ENCODE measurements at places on chromosomes 11 and 22.

- DNase-seq: peak; percentile 78
Observed at GRCh38 chr11:81869351-81870065, 864.2 kb downstream of the FAM181B start.

GRCh38 chr11:77734890-77735289 lies 85.6 kb downstream of the RSF1 start:
- DNase-seq: no peak

- DNase-seq: peak; percentile 62
Observed at GRCh38 chr22:24514241-24515026, 19.3 kb downstream of the UPB1 start.

DNA sequence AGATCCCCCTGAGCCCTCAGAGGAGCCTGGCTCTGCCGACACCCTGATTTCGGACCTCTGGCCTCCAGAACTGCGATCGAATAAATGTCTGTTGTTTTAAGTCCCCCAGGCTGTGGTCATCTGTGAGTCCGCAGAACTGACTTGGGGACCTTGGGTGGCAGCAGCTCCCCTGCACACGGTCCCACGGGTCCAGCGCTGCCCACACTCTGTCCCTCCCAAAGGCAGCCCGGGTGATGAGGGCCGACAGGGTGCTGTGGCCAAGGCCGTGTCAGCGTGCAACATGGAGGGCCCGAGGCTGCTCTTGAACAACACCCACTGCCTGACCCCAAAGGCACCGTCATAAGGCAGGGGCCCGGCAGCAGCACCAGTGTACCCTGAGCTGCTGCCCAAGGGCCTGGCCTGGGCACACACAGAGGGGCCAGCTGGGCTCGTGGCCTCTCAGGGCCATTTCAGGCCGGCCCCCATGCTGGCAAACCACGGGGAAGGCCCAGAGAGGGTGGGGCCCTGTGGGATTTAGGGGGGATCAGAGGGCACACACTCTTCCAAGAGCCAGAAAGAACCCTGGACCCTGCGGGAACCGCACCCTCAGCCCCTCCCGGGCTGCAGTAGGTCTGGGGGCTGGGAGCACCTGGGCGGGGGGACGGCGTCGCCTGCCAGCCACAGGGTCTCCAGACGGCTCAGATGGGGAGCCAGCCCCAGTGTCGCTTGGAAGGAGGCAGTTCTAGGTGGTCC lies 77.1 kb upstream of the PRR5 start:
- no peak for DNase-seq

DNA sequence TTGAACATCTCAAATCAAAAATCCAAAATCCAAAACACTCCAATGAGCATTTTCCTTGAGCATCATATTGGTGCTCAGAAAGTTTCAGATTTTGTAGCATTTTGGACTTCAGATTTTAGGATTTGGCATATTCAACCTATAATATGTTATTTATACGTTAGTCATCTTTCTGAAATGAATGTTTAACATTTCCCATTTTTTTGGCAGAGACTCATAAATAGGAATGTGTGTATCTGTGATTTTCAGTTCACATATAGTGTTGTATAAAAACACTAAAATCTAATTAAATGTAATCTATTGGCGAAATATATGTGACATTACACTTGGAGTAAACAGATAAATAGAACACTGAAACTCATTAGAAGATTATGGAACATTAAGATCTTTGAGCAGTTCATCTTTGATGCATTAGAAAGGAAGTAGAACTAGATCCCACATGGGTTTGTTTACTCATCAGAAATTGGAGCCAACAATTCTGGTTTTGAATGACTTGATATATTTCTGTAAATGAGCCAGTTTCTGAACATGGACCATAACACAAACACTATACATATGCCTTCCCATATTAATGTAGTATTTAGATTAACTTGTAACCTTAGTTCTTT lies 153.1 kb downstream of the UVRAG start:
- no peak for DNase-seq

DNA sequence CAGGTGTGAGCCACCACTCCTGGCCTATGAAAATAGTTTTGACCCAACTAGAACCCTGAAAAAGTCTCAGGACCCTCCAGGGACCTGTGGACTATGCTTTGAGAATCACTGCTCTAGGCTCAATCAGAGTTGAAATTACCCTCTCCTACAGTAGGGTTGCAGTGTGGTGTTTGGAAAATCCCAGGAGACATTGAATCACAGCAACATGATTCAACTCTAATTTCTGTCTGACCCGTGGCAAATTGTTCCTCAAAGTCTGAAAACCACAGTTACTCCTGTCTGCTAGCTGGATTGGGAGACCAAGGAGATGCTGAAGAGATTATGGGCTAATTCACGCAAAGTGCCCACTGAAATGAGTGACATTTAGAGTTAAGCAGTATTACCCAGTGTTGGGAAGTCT lies 5.4 kb upstream of the MTMR3 start:
- no peak for DNase-seq

GRCh38 chr11:13111813-13112130 lies 102.7 kb downstream of the RASSF10 start:
- DNase-seq: no peak

- DNase-seq: no peak
Observed at GRCh38 chr11:80586464-80586863, 1145.6 kb upstream of the TENM4 start.

DNA sequence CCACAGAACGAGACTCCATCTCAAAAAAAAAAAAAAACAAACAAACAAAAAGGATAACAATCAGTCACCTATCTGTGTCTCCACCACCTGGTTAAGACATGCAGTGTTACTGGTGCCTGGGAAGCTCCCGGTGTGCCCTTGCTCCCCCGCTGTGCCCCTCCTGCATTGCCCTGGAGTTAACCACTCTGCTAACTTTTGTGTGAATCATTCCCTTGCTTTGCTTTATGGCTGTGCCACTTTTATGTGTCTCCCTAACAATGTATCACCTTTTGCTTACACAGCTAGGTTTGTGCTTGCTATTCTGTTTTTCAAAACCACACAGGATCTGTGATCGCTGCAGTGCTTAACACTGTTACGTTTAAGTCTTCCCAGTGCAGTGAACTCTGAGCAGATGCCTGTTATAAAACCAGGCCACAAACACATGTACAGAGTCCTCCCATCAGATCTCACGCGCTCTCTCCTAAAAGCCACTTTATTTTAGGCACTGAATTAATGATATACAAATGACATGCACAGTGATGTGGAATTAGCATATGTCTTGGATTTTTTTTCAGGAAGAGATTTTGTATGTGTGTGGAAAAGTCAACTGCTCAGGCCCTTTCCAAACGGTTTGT lies 69.9 kb downstream of the BUD13 start:
- no peak for DNase-seq

- DNase-seq: no peak
Observed at GRCh38 chr11:93493252-93493897, 49.8 kb downstream of the SMCO4 start.

DNA sequence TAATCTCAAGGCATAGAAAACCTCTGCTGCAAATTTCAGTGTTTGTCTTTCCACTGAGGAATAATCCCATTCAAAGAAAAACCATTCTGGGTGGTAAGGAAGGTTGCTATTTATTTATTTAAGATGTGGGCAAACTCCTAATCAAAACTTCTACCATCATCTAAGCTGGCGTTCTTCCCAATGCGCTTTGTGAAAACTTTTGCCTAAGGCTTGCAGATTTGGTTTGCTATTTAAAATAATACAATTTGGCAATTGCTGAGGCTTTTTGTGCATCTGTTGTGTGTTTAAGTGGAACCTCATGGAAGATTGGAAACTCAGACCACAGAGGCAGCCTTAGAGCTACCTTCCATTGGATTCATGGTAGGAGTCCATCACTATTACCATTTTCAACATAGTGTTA lies 309.0 kb downstream of the BLID start:
- DNase-seq: no peak

- DNase-seq: no peak
Observed at GRCh38 chr22:29729161-29729560, 9.4 kb downstream of the CABP7 start.

GRCh38 chr22:35615156-35615555 lies 2.0 kb downstream of the MB start:
- DNase-seq: no peak

GRCh38 chr22:37484480-37485394 lies 1.4 kb downstream of the MFNG start:
- peak; percentile 83 for DNase-seq

DNA sequence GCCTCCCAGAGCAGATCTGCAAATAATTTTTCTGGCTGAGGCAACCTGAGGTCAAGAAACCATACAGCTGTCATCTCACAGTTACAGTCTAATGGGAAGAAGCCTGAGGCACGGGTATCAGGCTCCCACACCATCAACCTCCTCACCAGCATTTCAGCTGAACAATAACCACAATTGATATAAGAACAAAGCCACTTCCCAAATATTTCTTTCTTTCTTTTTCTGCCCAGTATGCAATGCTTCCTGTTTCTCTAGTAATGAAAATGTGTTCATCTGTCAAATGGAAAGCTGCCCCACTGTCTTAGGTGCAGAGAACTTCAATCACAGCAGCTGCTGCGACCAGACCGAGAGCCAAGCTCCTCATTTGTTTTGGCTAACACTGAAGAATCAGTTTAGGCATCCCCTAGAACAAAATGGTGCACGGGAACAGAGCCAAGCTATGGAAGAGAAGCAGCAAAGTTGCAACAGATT lies 108.4 kb downstream of the BLID start:
- no peak for DNase-seq

DNA sequence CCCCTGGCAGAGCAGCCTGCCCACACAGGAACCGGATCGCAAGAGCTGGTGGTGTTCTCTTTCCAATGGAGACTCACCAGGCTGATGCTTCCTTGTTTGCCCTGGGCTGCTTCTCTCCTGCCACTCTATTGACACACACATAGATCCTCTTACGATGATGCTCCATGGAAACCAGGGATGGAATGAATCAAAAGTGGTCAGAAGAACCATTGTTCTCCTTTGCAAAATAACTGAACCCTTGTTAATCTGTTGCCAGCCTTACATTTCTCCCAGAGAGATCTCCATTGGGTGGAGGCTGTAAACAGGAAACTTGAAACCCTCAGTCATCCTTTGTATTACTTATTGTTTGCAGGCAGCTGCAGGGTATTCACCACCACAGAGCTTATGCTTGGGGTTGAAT lies 24.6 kb upstream of the LDLRAD3 start:
- DNase-seq: no peak

- no peak for DNase-seq
Observed at GRCh38 chr22:41873391-41873790, 40.5 kb downstream of the SREBF2 start.

DNA sequence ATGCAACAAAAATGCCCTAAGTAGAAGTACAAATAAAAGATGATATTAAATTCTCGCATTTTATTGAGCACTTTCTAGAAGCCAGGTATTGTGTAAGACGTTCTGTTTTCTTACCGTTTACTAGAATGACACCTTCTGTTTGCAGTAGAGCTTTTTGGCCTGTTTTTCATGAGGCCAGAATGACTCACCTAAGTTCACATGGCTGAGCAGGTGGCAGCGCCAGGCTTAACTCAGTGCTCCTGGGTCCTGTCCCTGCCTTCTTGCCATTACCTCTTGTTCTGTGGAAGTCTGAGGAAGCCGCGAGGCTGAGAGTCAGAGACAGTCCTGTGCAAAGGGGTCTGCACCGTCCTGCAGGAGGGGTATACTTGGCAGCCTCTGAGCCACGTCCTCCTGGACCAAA lies 113.8 kb downstream of the ATXN10 start:
- DNase-seq: no peak

DNA sequence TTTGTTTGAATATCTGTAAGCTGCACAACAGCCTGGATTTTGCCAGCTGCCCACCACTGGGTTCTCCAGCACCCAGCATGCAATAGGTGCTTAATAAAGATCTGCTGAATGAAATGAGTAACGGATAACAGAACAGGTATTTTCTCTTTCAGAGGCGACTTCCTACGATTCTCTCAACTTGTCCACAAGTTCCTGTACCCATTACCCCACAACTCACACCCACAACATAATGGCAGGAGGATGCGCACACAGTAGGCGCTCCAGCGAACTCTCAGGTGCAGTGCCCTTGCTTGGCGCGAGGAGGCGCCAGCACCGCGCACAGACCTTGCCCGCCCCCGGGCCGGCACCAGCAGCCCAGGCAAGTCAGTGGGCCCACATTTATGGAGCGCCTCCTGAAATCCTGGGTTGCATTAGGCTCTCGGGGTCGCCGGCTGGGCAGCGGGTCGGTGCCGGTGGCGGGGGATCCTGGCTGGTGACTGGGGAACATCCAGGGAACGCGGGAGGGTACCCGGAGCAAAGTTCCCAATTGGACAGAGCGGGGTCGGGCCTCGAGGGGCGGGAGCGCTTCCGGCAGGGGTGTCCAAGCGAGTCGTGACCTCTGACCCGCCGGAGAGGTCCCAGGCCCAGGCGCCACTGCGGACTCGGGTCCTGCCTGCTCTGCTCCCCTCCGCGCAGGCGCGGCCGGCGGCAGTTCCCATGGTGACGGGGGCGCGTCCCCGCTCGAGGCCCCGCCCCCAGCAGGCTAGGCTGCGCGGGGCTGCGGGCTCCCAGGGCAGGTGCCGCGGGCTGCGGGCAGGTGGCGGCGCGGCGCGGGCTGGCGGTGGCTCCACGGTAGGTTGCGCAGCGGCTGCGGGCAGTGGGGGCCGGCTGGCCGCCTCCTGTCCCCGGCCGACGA lies at the start of gene KIAA1671:
KIAA1671 (plus strand) TSS at position 775 of the 895 bp plus-strand sequence. CDS start 75,284 bp downstream, outside the sequence.
- DNase-seq: peak; percentile 79

DNA sequence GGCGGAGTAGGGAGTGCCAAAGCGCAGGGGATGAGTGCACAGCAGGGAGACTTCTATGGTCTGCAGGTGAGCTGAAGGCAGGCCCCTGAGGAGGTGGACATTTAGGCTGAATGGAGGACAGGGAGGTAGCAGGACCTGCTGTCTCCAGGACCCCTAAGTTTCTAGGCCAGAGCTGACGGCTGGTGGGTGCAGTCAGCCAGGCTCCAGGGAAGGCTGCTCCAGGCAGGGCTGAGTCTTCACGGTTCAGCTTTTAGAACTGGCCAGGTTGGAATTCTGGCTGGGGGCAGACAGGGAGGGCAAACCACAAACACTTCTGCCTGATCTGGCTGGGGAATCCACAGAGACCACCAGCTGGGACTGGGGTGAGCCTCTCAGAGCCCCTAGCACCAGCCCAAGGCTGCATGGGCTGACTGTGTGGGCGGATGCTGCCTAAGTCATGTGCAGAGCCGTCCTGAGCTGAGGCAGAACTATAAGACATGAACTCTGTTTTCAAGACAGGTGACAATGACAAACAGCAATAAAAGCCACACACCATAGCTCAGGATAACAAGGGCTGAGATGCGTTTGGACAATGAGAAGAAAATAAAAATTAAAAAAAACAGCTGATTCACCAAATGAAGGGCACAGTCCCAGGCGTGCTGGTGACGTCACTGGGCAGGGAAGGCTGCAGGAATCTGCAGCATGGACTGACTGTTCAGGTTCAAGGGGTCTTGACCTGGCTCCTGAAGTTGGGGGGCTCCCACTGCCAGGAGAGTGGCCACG lies 10.4 kb upstream of the MALAT1 start:
- DNase-seq: no peak

DNA sequence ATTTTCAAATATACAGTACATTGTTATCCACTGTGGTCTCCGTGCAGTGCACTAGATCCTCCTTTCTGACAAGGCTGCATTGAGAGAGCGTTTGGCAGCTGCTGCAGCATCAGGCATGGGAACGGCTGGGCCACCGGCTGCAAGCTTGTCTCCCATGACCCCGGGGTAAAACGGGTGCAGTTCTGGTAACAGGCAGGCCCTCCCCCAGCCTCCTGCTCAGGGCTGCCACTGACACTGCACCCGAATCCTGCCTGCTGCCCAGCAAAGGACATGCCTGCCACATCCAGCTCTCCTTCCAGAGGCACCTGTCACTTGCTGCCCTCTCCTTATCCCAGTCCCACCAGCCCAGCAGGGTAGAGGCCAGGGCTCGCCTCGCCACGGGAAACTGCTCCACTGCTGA lies 124.5 kb upstream of the TMEM45B start:
- no peak for DNase-seq

- DNase-seq: no peak
Observed at GRCh38 chr22:45460288-45461109, 42.2 kb upstream of the FBLN1 start.

GRCh38 chr11:7617032-7617431 lies 56.3 kb downstream of the CYB5R2 start:
- DNase-seq: no peak

All from stimulated activated naive B cell treated with anti-CD40 and anti-IgM and Interleukin-4, amounts not matched to agents 10 μg/mL and 1 μg/mL and 100 μg/mL, for 72 hours (primary cell).